ENCODE measurements at places on chromosomes 6 and 20.

DNA sequence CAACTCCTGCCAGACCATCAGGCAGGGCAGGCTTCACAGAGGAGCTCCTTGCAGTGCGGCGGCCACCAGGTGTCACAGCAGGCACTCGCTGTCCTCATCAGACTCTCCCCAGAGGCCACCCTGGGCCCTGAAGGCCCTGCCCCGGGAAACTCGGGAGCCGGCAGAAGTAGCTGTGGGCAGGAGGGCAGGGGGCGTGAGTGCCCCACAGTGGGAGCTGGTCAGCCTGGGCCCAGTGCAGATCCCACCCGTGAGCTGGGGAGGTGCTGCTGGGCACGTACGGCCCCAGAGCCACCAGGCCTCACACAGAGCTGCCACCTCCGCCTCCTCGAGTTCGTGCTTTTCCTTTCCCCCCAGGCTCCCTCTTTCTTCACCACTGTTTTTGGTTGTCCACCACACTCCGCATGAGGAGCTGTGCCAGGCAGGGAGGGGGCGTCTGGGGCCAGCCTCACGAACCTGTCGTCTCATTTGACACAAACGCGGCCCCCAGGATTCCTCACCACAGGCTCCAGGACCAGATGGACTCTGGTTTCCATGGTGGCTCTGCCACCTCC is 33.8 kb downstream of the FRMD1 start:
- DNase-seq: no peak

- DNase-seq: no peak
Measured at GRCh38 chr20:20334489-20334888, 33.4 kb upstream of the INSM1 start.

GRCh38 chr20:38973107-38973506 is 11.0 kb downstream of the DHX35 start:
- DNase-seq: no peak

DNA sequence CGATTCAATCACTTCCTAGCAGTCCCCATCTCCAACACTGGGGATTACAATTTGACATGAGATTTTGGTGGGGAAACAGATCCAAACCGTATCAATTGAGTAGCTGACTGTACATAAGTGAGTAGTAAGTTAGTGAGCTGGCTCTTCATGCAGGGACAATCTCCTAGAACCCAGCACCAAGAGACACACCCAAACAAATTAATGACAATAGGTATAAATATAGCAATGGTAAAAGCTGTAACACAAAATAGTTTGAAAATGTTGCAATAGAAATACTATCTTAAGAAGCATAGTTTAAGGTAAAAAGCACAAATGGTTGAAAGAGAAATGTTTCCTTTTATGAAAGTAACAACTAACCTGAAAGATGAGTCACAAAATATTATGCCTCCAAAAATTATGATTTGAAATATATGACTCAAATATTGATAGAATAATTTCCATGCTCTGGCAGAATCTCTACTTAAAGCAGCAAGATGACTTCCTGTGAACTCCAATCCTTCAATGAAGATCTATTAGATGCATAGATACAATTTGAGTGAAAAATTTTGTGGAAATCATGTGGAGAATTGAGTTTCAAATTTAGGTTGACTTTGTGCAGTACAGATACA is 5.4 kb upstream of the SIRPB1 start:
- no peak for DNase-seq

DNA sequence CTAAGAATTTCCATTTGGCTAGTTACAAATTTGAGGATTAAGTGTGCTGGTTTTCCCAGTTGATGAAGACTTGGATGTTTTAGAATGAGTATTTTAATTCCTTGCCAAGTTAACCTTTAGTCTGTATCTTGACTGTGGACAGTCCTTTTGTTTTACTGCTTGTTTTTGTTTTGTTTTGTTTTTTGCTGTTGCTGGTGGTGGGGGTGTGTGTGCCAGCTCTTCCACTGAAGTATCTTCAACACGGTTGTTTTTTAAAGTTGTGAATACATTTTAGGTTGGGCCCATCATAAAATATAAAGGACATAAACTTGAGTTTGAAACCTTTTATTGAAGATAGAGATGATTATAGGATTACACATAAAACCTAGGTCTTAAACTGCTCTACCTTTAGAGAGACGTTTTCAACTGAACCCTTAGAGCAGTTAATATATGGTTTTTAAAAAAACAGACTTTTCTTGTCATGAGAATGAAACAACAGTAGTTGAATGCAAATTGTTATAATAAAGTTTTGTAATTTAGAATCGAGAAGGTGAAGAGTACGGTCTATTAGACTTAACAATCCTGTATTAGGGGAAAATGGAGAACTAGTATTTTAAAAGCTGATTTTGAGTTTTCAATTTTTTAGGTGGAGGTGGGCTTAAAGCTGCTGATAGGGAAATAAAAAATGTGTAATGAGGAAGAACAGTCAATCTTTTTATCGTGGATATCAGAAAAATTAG is 4.0 kb downstream of the QKI start:
- no peak for DNase-seq

Measured in AG04450 (cell line).